HFF-Myc (cell line): ENCODE measurements at places on chromosomes 12 and 14.

DNA sequence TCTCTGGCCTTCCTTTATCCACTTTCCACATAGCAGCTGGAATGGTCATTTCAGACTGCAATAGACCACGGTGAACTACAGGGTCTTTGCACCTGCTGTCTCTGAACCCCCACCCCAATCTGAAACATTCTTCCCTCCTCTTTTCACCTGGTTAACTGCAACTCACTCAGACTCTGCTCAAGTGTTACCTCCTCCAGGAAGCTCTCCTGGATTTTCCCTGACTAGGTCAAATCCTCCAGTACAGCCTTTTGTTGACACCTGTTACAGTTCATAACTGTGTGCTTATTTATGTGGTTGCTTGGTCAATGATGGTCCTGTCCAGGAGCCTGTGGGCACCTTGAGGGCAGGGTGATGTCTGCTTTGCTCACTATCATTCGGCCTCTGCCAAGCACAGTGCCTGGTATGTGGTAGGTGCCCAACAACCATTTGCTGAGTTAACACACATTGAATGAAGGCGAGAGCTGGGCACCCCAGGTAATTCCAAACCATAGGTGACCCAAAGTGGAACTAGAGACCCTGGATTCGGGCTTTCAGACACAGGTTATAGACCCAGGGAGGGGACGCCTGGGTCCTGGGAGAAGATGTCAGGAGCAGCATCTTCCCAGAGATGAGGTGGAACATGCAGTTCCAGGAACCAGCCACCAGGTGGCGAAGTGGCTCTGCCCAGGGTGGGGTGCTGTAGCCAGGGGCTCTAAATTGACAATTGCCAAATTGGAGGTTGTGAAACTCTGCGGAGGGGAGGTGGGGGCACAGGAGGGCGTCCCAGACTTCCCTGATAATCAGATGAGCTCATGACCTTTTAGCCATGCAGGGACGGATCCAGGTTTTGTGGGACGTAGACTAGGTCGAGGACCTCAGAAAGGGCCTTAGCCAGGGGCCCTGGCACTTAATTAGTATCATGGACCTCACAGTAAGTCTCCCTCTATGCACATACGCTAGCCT is 28.1 kb downstream of the TRPV4 start:
- DNase-seq, result peak; percentile 14

GRCh38 chr14:101977311-101978071 is 13.1 kb downstream of the DYNC1H1 start:
- no peak for DNase-seq

GRCh38 chr12:93273834-93274564 is 103.7 kb upstream of the NUDT4 start:
- no peak for DNase-seq

DNA sequence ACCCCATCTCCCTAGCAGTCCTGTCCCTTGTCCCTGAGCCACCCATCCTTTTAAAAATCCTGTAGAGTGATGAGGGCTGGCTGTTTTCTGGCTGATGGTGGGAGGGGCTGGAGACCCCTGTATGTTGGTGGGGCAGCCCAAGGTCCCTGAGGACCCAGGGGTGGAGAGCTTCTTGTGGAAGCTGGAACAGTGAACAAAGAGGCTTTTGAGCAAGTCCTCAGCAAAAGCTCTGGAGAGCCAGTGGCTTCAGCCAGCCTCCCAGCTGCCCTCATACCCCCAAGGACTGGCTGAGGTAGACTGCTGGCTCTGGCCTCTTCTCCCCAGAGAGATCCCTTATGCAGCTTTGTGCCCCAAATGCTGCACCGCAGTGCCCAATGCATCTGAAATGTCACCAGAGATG is 29.2 kb upstream of the COL2A1 start:
- no peak for DNase-seq

DNA sequence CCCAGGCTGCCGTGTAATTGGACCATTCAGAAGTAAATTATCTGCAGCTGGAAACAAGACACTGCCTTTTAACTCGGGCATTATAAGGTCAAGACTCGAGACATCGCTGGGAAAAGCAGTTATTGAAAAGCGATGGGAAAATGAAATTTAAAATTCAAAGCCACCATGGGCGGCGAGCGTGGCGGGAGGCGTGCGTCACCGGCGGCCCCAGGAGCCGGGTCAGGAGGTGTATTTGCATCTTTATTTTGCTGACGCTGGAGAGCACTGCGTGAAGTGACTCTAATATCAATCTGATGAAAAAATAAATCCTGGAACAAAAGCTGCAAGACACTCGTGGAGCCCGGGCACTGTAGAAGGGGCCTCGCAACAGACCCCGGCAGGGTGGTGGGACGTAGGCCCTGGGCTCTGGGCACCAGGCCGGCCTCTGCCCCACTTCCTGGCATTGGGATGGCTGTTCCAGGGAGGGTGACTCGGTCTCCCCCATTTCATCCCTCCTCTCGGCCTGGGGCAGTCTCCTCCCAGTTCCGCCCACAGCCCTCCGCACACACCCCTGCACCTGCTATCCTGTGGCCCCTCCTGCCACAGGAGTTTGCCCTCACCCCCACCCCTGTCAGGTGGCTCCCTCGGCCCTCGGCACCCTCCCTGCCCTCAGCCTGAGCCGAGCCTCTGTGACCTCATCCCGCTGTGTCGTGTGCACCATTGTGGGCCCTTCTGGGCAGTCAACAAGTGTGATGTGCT is 196.2 kb downstream of the KIF26A start:
- DNase-seq, result no peak

GRCh38 chr12:65885312-65885711 is 61.0 kb downstream of the HMGA2 start:
- no peak for DNase-seq

DNA sequence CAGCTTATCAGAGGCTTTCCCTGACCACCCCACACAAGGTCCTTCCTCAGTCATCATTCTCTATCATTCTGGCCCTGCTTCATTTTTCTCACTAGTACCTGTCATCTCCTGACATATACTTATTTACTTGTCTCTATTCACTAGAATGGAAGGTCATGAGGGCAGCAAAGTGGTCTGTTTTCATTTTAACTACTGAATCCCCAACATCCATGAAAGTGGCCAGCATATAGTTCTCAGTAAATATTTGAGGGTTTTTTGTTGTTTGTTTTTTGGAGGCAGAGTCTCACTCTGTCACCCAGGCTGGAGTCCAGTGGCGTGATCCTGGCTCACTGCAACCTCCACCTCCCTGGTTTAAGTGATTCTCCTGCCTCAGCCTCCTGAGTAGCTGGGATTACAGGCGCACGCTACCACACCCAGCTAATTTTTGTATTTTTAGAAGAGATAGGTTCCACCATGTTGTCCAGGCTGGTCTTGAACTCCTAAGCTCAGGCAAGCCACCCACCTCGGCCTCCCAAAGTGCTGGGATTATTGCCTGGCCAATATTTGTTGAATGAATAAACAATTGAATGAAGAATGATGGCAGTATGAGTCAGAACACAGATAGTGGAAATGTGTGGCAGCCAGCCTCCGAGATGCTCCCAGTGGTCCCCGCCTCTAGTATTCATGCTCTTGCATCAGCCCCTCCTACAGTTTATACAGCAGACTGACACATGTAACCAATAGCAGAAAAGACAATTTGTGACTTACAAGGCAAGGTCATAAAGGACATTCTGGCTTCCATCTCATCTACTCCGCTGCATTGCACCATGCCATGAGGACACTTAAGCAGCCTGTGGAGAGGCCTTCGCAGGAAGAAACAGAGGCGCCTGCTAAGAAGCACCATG is 7.0 kb upstream of the ANO6 start:
- no peak for DNase-seq

GRCh38 chr14:78335531-78335930 is 165.4 kb downstream of the NRXN3 start:
- DNase-seq, result no peak

- DNase-seq, result no peak
These were observed 19.1 kb upstream of the DNM1L start for GRCh38 chr12:32659908-32660440.

DNA sequence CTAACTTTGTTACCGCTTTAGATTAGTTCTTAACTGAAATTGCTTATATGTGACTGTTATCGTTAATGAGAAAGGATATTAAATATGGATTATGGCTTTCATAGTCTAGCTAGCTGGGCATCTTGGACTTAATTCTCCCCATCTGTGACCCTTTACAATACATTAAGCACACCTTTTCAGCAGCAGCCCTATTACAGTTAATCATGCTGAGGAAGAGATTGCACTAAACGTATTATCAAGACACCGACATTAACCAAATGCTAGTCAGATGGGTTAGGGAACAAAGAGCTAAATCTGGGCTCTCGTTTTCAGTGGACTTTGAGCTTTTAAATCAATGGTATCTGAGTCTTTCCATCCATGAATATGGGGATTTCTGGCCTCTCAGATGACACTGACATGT is 447.5 kb upstream of the DCN start:
- no peak for DNase-seq

DNA sequence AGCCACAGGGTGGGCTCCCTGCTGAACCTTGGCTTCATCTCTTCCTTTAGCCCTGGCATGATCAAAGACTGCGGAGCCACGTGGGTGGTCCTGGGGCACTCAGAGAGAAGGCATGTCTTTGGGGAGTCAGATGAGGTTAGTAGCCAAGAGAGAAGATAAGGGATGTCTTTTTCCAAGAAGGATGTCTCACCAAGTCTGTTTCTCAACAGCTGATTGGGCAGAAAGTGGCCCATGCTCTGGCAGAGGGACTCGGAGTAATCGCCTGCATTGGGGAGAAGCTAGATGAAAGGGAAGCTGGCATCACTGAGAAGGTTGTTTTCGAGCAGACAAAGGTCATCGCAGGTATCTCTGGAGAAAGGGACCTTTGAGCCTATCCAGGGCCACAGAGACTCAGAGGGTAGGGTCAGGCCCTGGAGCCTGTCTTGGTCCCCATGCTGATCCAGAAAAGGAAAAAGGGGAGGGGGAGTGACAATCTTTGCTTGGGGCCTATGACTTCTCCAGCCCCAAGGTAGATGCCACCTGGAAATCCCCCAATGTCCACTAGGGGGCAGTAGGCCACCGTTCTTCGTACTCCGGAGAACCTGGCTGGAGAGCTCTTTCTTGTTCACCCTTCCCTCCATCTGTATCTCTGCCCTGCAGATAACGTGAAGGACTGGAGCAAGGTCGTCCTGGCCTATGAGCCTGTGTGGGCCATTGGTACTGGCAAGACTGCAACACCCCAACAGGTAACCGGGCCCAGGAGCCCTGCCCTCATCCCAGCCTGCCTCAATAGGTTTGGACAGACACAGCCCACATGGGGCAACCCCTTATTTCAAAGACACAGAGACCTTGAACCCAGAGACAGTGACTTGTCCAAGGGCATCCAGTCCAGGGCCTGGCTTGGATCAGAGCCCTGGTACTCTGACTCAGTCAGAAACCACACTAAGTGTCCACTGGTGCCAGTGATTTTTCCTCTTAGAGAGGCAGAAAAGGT is 2.0 kb downstream of the TPI1 start:
- DNase-seq, result no peak

GRCh38 chr14:31060253-31060875 is 34.2 kb upstream of the STRN3 start:
- DNase-seq, result no peak

DNA sequence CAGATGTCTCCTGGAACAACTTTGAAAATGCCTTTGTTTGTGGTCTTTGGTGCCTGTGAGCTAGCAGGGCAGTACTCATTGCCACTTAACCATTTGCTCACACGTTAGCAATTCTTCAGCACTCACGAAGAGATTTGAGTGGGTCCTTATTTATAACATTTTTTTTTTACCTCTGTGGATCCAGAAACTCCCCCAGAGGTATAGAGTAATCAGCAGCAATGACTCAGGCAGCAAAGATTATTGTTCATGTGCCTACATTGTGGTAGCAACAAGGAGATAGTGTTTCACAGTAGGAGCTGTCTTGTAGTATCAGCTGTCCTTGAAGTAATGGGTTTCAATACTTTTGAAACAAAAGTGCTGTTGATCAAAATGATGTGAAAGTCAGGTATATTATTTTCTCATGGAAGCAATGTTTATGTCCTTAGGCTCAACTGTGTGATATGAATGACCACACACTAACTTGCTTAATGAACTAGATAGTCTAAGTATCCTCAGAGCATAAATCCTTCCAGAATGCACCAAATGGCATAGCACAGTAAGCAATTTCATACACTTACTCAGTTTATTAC is 304.1 kb downstream of the EGLN3 start:
- peak; percentile 35 for DNase-seq

DNA sequence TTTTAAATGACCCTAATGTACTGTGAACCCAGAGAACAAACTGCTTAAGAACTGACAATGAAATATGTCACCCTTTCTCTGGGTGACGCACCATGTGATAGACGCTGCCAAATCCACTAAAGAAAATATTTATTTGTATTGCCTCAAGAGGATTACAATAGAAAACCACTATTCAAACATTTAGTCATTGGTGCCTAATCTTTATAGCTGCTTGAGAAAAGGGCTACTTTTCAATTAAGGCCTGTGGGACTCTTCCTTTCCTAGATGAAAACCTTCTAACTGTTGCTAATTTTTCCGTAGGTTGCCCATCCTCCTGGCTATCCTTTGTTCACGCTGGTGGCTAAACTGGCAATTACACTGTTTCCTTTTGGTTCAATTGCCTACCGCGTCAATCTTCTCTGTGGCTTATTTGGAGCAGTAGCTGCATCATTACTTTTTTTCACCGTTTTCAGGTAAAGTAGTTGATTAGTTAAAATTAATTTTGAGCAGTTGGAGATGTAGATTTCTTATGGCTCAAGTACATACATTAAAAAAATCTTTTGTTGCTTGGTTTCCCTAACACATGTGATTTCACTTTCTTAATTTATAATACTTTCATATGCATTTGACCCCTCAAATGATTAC is 6.0 kb downstream of the TMEM260 start:
- DNase-seq, result no peak

GRCh38 chr14:55386037-55386808 is 25.4 kb downstream of the ATG14 start:
- no peak for DNase-seq

DNA sequence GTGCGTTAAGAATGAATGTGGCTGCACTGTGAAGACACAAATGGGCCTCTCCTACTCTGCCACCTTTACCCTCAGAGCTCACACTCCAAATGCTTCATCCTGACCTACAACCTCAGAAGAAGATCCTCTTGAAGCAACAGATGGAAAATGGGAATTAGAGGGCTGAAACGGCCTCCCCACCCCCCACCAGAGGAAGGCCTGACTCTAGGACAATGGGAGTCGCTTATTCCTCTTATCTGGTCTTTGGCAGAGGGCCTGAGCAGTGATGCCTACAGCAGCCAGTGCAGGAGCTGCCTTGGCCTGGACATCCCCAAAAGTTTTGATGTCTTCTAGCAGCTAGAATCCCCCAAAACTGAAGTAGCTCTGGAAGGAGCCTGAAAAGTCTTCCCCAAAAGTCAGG is 29.2 kb downstream of the BTBD7 start:
- no peak for DNase-seq

- no peak for DNase-seq
These were observed 33.0 kb upstream of the CFAP54 start for GRCh38 chr12:96456265-96456974.

- no peak for DNase-seq
These were observed 67.3 kb downstream of the SLC2A13 start for GRCh38 chr12:40038619-40039018.

DNA sequence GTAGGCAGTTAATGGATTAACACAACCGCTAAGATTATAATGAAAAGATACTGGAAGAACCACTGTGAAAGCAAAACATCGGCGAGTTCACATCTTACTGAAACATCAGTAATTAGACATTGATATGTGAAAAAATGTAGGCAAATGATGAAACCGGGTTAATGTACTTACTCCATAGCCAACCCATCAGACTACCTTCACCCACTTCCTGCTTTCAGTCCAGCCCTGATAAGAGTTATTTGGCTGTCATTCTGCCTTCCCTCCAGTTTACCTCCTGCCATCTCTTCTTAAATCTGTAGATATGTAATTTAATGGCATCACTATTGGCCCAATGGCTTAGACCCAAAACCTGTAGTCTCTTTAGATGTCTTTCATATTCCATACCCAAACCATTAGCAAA is 46.0 kb upstream of the LGR5 start:
- DNase-seq, result no peak
